Kidney (tissue), 22 donors: ENCODE measurements at places on chromosomes 16 and 17.

- no peak for DNase-seq
Observed at GRCh38 chr16:86366481-86366880, 143.8 kb upstream of the FOXF1 start.

DNA sequence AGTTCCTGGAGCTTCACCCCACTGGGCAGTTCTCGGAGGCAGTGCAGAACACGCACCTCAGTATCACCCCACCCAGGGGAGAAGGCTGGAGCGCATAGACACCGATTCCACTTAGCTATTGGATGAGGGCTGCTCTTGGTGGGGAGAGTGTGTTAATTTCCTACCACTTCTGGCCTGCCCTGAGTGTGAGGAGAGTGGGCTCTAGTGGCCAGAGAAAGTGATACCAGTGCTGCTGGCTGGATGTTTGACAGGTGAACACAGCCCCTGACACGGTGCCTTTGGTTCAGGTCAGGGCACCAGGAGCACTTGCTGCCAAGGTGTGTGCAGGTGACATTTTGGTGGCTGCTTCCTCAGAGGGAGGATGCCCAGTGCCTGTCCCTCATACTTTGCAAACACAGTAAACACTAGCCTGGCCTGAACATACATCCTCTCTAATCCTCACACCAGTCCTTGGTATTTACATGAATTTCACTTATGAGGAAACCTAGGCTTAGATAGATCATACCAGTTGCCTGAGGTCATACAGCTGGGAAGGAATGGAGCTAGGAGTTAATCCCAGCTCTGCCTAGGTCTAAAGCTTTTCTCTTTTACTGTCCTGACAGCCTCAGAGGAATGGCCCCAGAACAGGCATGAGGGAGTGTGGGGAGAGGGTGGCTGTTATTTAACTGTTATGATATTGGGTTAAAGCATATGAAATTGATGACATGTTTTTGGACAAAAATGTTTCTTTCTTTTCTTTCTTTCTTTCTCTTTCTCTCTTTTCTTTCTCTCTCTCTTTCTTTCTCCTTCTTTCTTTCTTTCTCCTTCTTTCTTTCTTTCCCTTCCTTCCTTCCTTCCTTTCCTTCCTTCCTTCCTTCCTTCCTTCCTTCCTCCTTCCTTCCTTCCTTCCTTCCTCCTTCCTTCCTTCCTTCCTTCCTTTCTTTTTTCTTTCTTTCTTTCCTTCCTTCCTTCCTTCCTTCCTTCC, 21.0 kb upstream of the ITGAX start:
- no peak for DNase-seq

DNA sequence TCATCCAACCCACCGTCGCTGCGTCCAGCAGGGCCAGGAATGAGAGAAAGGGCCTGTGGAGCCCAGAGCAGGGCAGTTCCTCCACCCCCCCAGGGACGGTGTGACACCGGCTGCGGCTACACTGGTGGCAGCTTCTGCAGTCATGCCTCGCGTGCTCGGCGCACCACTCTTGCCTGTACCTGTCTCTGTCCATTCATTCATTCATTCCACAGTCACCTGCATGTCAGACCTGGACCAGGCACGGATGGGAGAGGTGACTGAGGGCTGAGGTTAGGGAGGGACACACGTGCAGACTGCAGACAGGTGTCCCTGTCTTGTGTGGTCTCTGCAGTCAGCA, 27.3 kb downstream of the ENDOV start:
- peak; percentile 33 for DNase-seq

DNA sequence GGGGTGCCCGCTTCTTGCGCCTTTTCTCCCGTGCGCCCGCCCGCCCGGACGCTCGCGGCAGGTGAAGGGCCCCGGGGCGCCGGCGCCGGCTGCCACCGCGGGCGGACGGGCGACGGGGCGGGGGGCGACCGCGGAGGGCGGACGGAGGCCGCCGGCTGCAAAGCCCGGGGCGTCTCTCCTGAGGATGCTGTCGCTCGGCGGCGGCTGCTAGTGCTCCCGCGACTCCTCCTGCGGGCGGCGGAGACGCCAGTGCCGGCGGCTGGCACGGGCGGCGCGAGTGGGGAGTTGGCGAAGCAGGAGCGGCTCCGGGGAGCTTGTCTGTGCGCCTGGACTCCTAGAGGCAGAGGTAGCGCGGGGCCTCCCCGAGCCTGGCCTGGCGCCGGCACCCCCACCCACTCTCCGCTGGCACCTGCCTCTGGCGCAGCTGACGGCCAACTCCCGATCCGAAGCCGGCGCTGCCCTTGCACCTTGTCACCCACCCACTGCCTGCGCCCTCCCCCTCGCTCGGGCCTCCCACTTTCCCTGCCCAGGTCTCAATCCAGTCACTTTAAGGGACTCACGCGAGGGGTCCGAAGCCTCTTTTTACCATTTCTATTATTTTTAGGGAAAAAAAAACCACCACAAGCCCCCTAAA, at the start of gene FAM20A:
Gene FAM20A (minus strand): TSS at position 437 of the 634 bp plus-strand sequence. CDS start 701 bp downstream, outside the sequence.
- peak; percentile 59 for DNase-seq

DNA sequence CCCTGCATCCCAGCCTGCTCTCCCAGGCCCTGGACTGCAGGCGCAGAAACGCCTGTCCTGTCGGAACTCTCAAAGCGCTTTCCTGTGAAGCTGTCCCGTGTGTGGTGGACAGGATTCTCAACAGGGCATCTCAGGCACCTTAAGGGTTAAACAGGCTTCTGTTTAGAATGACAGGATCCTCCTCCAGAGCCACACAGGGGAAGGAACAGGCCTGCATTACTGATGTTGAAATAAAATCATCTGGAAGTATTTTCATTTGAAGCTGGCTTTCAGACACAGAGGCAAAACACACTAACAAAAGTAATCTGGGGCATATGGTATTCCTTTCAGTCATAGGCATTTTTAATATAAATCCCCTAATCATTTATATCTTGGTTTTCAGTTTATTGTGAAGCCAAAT, 7.4 kb downstream of the HS3ST3A1 start:
- no peak for DNase-seq

DNA sequence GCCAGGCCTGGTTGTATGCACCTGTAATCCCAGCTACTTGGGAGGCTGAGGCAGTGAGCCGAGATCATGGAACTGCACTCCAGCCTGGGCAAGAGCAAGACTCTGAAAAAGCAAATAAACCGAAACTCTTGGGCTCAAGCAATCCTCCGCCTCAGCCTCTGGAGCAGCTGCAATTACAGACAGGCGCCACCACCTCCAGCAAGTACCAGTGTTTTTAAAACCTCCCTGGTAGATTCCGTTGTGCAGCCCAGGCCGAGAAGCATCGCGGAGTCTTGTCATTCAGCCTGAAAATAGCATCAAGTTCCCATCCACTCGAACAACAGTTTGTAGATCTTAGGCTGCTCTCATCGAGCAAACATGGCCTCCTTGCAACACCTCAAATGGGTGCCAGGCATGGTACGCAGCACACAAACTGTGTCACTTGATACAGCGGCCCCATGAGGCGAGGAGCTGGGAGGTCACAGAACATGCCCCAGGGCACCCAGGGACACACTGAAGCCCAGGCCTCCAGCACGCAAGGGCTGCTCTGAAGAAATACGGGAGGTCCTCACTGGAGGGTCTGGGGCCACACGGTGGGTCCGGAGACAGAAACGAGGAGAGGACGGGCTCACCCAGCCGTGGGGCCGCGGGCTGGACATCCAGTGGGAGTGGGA, 18.1 kb downstream of the TMC6 start:
- DNase-seq = peak; percentile 55
